Mucosa of descending colon (tissue), 3 donors: ENCODE measurements at places on chromosomes 11 and 22. TPM values are rescaled to one million over a fixed set of nuclear protein-coding genes. Genes with fewer than 3 reads are reported as not detected.

The PANX3 gene
- not detected for total RNA-seq

The PKNOX2 gene
- 1.9 TPM for total RNA-seq

The LRRC10B gene
- total RNA-seq: 0.72 TPM

The FGF3 gene
- total RNA-seq: not detected

The LRRC4C gene
- total RNA-seq: 0.29 TPM

The IGF2 gene
- total RNA-seq: 7.6 TPM

The KCNQ1 gene
- total RNA-seq: 37.4 TPM

The APOBEC3H gene
- 0.51 TPM for total RNA-seq

The CASP5 gene
- 81.8 TPM for total RNA-seq

The RTN4R gene
- total RNA-seq: 3.5 TPM

DNA sequence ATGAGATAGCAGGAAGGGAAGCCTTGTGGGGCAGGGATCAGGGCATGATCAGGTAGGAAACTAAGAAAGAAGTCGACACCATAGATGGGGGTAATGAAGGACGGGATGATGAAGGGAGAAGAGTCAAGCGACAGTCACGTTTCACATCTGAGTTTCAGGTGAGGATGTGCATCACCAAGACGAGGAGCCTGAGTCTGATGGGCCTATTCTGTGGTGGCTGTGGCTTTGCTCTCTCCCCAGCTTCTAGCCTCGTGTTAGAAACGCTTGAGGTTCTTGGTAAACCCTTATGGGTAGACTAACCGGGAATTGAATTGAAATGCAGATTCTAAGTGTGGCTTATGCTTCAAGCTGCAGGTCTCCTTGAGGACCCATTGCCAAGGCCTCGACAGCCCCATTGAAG is 45.6 kb upstream of the LMO1 start:
- DNase-seq: no peak

GRCh38 chr11:119759324-119759723 is 30.3 kb upstream of the NECTIN1 start:
- no peak for DNase-seq

- DNase-seq: no peak
Observed at GRCh38 chr11:131865860-131866259, 495.4 kb downstream of the NTM start.

GRCh38 chr22:40819599-40820140 is 524 bp upstream of the SLC25A17 start:
- DNase-seq: no peak

- no peak for DNase-seq
Observed at GRCh38 chr11:60485987-60486386, 6.6 kb upstream of the MS4A12 start.

DNA sequence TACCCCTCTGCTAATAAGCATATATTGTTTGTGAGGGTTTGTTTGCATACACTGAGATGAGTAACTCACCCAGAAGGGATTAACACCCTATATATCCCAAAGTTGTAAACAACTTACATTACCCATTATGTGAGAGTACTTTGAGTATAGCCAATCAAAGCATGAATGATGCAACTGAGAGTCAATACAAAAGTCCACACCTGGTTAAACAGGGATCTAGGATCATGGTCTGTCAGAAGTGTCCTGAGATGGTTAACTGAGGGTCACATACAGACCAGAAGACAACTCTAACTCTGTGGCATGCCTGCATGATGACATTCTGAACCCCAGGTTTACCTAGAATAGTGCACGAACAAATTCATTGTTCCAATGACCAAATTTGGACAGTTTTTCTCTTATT is 17.4 kb upstream of the OR10A5 start:
- DNase-seq: no peak

DNA sequence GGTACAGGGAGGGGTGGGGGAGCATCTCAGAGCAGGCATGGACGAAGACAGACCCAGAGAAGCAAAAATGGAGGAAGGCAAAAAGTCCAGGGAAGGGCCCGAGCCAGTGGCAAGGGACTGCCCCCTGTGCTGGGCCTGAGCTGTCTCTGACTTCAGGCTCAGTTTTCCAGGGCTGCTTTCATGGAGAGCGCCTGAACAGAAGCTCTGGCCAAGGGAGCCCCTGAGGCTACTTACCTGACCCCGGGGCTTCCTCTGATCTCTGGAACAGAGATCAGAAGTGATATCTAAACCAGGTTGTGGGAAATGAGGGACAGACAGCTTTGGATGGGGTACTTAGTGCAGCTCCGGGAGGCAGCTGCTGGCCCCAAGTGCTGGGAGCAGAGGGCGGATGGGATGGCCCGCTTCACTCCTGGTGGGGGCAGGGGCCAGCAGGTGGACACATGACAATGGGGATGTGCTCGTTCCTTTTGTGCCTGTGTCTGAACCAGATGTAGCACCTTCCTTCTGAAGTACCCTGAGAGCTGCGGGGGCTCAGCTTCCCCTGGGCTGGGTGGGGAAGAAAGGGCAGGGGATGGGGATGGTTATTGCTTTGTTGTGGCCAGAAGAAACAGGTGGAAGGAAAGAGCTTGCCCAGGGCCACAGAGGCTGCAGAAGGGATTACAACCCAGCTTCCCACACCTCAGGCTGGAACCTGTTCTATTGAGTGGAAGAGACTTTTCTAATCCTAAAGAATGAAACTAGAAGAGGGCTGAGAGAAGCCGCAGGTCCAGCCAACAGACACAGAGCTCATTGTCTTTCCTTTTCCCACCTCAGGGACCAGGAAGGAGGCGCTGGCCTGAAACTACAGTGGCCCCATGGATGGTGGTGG is 5.7 kb downstream of the LRRC10B start:
- no peak for DNase-seq

DNA sequence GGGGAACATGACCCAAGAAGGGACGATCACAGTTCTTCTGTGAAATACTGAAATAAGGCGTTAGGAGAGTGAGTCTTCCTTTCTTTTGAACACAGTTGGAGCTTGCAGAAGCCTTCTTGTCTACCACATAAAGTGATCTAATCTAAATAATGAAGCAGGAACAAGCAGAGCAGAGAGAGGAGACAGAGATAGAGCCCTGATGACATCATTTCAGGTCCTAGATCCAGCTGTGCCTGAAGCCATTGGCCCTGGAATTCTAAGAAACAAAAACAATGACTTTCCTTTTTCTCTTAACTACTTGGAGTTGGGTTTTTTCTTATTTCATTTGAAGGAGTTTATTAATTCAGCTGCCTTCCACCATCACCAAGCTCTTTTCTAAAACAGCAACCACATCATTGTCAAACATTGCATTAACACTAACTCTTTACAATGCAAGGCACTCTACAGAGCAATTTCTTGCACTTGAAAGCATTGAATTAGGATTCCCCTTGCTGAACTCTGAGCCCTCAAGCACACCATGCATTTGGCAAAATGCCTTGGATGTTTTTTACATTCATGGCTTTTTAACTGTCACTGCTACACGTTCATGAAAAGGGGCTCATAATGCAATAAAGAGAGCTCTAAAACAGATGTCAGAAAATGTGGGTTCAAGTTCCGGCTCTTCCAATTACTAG is 117.2 kb upstream of the TIMP3 start:
- DNase-seq: no peak

DNA sequence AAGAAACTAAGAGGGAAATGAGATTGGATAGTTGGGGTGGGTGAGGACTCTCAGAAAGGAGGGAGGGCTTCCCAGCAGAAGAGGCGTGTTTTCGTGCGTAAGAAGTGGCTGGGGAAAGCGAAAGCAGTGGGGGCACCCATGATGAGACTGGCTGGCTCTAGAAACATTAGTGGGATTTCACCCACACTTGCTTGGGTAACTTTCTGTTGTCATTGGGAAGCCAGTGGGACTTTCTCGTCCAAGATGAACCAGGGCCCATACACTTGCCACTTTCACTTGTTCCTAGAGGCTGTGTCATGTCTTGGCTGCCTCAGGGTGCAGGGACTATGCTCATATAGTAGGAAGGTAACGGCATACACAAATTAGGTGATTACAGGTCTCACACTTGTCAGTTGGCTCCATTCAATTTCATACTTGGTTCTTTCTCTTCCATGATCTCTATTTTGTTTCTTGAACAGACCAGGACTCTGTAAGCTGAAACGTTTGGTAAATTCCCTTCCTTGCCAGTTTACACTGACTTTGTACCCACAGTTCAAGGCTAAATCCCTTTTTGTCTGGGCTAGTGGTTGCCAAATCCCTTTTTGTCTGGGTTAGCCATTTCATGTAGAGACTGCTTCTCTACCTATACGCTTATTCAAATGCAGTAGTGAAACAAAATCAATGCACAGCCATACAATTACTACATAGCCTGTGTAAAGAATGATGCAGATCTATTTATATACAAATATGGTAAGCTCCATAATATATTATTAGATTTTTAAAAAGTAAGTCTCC is 42.0 kb upstream of the CXCR5 start:
- no peak for DNase-seq

- DNase-seq: no peak
Observed at GRCh38 chr11:116700586-116701220, 72.1 kb downstream of the BUD13 start.

- DNase-seq: no peak
Observed at GRCh38 chr22:29039148-29039547, 22.5 kb downstream of the C22orf31 start.

DNA sequence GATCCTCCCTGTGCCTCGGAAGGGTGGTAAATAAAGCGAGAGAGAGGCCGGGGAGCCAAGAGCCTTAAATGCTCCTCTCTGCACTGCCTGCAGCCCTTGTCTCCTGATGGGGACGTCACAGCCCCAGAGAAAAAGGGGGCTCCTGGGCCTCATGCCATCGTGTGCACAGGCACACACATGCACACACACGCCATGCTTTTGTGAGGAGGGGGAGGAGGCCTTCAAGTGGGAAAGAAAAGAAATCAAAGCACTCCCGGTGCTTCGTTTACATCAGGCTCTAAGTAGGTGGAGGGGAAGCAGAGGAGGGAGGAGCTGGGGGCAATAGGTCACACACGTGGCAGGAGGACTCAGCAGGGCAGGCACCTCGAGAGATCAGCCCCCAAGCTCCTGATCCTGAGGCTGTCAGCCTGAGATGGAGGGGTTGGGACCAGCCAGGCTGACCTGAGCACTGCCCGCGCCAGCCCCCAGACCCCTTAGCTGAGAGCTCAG is 68.2 kb upstream of the NECTIN1 start:
- no peak for DNase-seq

DNA sequence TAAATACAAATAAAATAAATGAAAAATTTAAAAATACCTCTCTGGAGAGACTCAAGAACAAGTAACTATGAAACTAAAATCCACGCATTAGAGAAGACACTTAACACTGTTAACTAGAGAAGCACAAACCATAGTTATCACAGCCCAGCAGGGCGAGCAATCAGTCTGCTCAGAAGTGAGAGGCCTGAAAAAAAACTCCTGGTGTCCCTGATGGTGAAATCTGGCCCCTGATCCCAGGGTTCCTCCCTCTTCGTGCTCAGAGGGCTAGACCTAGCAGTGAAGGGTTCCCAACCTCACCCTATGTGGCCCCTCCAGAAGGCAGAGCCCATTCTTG is 49.7 kb upstream of the VPREB1 start:
- DNase-seq: no peak

DNA sequence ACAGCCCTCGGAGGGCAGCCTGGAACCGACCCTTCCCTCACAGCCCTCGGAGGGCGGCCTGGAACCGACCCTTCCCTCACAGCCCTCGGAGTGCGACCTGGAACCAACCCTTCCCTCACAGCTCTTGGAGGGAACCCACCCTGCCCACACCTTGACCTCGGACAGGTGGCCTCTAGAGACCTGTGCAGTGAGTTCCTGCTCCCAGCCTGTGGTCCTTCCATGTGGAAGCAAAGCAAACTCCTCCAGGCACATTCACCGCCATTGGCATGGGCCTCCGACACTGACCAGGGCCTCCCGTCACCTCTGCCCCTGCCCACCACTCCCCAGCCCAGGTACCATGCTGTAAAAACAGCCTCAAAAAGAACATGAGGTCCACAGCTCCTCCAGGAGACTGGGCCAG is 272.1 kb downstream of the BRD1 start:
- DNase-seq: no peak

GRCh38 chr11:60910281-60910687 is 3.7 kb upstream of the TMEM109 start:
- no peak for DNase-seq

DNA sequence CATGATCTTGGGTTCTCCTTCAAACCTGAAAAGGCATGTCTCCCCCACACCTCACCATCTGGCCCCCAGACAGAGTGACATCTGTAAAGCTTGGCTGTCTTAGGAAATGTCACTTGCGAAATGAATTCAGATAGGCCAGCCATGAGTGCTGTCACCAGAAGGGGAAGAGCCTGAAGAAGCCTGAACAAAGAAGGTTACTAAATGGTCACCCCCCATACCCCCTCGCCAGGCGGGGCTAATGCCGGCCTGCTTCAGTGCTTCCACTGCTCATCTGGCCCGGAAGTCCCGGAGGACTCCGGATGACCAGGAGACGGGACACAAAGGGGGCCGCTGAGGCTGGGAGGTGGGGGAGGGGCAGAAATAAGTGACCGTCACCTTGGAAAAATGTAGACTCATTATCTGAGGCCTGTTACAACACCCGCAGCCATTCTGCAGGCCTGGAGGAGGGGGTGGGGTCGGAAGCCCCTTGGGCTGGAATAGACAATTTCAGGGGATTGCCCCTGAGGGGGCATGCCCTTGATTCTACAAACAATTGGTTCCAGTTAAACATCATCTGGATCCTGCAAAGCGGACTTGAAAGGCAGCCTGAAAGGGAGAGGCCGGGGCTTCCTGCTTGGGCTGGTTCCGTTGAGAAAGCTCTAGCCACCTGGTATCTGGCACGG is 43.2 kb downstream of the NAT10 start:
- DNase-seq: no peak

GRCh38 chr11:129815596-129816461 is at the start of gene TMEM45B:
TMEM45B (plus strand) TSS chr11:129815848; CDS start chr11:129852483, 36,635 bp downstream.
- peak; percentile 89 for DNase-seq

DNA sequence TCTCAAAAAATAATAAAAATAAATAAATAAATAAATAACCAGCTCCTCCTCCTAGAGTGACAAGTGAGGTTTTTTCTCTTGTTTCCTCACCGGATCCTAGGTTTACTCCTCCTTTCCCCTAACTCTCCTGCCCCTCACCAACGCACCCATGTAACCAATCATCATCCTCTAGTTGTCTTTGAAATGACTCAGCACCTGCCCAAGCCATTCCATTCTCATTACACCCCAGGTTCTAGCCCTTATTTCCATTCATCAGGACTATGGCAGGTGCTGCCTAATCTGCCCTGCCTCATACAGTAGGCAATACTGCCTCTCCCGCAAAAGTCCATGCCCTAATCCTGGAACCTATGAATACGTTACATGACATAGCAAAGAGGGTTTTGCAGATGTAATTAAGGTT is 60.4 kb downstream of the BUD13 start:
- no peak for DNase-seq
